ENCODE measurements at places on chromosomes 5 and 9.

- DNase-seq = no peak
These were observed 75.2 kb downstream of the NTRK2 start for GRCh38 chr9:84744726-84745125.

GRCh38 chr9:128073253-128073886 lies 5.3 kb downstream of the SLC25A25 start:
- no peak for DNase-seq

DNA sequence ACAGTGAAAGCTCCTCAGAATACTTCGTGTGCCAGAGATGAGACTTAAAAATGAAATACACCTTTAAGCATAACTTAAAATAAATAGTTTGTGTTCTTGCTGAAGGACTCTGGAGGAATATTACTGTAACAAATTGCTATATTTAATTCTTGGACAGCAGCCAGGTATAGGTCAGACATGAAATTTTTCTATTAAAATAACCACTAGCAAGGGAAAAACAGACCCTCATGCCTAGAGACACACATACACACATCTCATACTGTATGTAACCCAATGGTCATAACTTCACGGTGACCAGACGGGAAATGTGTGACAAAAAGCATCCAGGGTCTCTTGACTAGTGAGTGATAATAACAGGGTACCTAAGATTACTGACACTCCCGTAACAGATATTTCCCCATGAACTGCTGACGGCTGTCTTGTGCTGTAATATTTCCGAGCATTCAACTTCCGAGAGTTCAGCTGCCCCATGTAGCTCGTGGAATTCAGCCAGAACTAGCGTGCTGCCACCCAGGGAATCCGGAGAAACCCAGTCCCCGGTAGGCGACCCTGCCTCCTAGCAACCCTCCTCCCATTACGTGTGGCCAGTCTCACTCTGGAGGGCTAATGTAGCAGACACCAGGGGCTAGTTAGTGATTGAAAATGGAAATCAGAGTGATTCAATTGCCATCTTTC lies 2295.1 kb upstream of the WWC1 start:
- DNase-seq = no peak

DNA sequence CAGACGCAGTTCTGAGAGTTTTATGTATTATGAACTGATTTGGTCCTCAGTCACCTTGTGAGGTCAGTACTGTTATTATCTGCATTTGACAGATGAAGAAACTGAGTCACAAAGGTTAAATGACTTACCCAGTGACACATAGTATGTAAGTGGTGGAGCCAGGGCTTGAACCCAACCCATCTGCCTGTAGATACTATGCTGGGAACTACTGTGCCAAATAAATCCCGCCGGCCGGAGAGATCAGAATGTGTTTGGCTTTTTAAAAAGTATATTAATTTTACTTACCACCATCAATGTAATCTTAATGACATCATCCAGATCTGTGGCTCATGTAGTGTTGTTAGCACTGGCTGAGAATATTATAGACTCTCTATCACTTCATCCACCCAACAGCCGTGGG lies 80.8 kb downstream of the ZNF618 start:
- DNase-seq = no peak

- no peak for DNase-seq
These were observed 2.4 kb downstream of the NEUROG1 start for GRCh38 chr5:135533334-135533733.

DNA sequence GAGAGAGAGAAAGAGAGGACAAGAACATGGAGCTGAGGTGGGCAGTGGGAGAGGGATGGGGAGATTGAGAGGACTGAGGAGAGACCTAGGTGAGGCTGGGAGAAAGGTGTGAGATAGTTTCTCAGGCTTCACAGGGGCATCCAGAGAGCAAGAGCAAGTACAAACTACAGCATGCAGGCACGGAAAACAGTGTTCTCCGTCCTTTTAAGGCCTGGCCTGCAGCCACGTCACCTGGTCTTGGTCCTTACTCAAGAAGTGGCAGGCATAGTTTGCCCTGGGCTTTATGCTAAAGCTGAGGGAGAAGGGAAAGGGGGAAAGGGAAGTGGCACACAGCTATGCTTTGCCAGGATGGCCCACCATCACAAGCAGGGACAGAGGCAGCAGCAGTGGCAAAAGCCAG lies 65.7 kb downstream of the SIL1 start:
- DNase-seq = no peak

DNA sequence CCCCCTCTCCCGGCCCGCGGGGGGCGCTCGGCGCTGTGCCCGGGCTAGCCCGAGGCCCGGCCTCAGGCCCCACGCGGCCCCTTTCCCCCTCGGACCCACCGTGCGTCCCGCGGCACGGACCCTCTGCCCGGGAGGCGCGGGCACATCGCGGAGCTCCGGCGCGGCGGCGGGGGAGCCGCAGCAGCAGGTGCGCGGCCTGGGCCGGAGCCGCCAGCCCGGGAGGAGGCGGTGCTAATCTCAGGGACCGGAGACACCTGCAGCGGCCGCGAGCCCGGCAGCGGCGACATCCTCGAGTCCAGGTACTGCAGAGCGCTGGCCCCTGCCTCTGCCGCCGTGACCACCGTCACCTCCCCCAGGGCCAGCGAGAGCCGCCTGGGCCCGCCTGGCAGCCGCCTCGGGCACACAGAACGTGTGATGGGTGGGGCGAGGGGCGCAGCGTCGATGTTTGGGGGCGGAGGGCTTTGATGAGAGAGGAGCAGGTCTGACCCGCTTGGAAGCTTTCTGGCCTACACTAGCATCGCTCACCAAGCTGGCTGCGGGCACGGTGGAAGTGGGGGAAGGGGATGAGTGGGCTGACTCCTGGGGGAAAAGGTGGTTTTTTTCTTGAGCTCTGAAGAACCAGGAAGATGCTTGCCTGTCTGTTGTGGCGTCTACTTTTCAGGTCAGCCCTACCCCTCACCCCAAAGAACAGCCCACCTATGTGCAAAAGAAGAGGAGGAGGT lies 524 bp downstream of the CYFIP2 start:
- DNase-seq = no peak

- DNase-seq = no peak
These were observed 24.7 kb downstream of the SLC9A3 start for GRCh38 chr5:499233-500209.

- no peak for DNase-seq
These were observed 95.8 kb upstream of the ANKRD55 start for GRCh38 chr5:56328753-56329560.

DNA sequence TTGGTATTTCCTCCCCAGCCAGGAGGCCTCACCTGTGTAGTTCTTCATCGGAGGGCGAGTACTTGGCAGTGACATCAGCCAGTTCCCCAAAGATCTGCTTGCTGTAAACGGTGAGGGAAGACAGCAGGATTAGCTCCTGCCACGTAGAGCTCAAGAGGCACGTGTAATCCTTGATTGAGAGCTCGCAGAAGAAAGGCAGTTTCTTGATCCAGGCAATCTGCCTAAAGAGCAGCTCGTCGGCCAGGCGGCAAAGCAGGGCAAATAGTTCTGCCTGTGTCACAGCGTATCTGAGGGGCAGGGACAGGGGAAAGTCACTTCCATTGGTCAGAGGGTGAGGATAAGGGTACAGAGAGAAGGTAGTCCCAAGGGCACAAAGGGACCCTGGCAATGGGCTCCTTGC lies 28.6 kb upstream of the NR5A1 start:
- no peak for DNase-seq

GRCh38 chr5:169875091-169875728 lies 105.1 kb downstream of the INSYN2B start:
- no peak for DNase-seq

DNA sequence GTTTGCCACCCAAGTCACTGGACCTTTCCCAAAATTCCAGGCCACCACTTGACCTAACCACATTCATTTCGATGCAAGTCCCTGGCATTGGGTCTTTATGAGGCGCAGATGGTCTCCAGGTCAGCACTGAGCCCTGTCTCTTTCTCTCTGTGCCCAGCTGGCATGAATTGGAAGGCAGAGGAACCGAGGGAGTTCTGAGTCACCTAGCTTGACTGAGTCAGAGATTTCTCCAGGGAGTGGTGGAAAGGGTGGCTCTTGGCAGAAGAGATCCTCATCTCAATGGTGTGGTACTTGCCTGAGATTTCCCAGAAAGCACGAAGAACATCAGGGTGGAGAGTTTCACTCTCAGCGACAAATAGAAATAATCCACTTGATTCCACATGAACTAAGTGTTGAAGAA lies 43.8 kb downstream of the WDR36 start:
- no peak for DNase-seq

DNA sequence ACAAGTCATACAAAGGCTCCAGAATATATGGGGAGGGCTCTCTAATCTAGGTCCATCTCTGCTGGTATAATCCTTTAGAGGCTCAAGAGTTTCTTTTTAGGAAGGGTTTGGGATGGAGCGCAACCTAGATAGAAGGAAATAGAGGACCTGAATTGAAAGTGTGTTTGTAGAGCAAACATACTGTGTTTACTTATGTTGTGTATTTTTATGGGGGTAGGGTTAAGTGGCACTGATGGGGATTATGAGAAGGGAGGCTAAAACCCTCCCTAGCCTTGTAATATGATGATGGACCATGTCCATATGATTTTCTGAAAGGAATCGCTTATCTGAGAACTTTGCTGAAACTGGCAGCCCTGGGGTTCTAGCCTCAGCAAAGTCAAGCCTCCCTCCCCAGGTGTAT lies 4.4 kb upstream of the ELL2 start:
- DNase-seq = no peak

- no peak for DNase-seq
These were observed 382.2 kb downstream of the LRRC70 start for GRCh38 chr5:62960781-62961180.

DNA sequence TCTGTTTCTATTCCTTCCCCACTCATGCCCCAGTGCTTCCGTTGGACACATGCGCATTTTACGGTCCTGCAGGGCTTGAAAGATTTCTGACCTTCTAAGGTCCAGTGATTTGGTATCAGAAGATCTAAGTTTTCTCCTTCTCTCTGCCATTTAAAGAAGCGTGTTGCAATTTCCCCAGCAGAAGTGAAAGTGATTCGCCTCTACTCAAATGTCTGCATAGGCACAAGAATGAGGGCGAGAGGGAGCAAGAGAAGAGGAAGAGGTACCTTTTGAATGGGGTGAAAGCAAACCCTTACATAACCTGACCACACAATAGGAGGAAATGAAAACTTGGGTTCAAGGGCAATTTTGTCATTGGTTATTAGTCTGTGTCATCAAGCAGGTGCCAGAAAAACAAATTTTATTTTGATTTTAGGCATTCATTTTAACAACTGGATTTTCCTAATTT lies 31.7 kb upstream of the NR3C1 start:
- no peak for DNase-seq

- DNase-seq = peak; percentile 23
These were observed 5.0 kb downstream of the IL3 start for GRCh38 chr5:132065351-132065937.

DNA sequence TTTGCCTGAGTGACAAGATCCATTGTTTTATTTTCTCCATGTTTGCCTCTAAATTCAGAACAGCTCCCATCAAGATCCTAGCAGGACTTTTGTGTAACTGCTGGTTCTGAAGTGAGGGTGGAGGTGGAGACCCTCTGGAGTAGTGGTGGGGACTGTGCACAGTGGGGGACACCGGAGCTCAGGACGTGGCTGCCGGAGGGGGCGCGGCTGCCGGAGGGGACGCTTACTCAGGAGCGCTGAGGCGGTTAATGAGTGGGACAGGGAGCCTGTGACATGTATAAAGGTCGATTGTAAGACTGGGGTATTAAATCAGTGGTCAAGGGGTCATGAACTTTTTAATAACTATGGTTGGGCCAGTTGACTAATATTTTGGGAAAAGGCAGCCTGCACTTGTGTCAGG lies 127.0 kb upstream of the CACNA1B start:
- no peak for DNase-seq

- DNase-seq = no peak
These were observed 198.0 kb upstream of the MVB12B start for GRCh38 chr9:126128494-126129142.

DNA sequence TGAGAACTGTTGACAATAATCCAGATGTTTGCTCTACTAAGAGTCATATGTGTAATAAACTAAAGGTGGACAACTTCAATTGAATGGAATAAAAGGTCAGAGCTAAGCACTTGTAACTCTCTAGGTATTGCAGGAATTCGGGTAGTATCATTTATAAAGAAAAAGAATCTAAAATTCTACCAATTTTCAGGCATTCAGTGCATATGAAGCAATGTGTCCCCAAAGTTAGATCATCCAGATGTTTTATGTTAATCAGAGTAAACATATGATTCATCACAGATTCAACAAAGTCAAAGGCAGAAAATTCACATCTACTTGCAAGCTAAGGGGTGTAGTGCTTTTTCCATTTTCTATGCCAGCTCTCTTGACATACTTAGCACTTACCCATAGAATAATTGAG lies 477.1 kb downstream of the PDE4D start:
- DNase-seq = no peak

- DNase-seq = no peak
These were observed 59.3 kb upstream of the ADAMTS16 start for GRCh38 chr5:5080790-5081189.

DNA sequence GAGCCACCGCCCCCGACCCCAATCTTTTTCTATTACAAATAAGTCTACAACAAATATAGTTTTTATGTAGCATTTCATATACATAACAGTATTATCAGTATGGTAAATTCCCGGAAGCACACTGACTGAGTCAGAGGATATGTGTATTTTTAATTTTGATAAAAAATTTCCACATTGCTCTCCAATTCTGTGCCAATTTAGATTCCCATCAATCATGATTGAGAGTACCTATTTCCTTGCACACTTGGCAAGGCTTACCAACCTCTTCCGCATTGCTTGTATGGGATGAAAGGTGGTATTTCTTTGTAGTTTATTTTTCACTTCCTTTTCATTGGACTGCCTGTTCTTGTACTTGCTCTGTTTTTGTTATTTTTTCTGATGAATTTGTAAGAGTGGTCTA lies 204.6 kb downstream of the RFX3 start:
- DNase-seq = no peak

GRCh38 chr5:11164531-11165294 lies 403.7 kb upstream of the DAP start:
- no peak for DNase-seq

DNA sequence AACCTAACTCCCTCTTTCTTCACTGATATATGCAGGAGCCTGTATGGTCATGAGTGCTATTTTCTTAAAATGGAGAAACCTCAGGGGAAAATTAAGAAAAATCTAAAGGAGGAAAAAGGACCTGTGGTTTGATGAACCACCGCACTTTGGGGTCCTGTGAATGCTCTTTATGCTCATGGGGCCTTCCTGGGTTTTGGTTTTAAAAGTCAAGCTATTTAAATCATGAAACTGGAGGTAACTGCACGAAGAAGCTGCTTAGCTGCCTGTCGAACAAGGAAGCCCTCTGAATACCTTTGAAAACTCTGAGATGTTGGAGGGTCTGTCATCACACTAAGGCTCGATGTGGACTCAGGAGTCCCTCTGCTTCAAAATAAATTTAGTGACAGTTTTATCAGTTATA lies 564.5 kb upstream of the ADAMTS16 start:
- no peak for DNase-seq

GRCh38 chr5:78621291-78621738 lies 27.3 kb downstream of the LHFPL2 start:
- DNase-seq = no peak

- no peak for DNase-seq
These were observed 15.8 kb upstream of the TMED9 start for GRCh38 chr5:177576169-177576568.

- DNase-seq = no peak
These were observed 199.8 kb downstream of the MAPKAP1 start for GRCh38 chr9:125507226-125507625.

GRCh38 chr5:141560151-141560550 lies 58.6 kb downstream of the DIAPH1 start:
- no peak for DNase-seq

GRCh38 chr5:138639326-138639725 lies 64.1 kb upstream of the HSPA9 start:
- no peak for DNase-seq
